ENCODE measurements at places on chromosomes 3 and 15. TPM values are rescaled to one million over a fixed set of nuclear protein-coding genes. Genes with fewer than 3 reads are reported as not detected.

DNA sequence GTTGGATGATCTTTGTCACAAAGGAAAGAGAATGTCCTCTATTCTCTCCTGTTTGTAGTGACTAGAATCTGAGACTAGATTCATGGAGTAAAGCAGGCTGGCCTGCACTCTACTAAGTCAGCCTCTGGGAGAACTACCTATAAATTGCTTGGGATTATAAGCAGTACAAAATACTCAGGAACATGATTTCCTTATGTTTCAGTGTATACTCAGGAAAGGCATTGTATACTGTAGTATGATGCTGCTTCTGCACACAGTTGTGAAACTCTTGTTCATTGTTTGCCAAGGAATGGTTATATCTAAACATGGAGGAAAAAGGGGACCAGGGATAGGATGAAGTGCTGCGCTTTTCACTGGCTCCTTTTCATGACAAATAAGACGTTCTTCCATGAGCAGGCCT is 49.2 kb downstream of the OXSR1 start:
- no peak for DNase-seq

DNA sequence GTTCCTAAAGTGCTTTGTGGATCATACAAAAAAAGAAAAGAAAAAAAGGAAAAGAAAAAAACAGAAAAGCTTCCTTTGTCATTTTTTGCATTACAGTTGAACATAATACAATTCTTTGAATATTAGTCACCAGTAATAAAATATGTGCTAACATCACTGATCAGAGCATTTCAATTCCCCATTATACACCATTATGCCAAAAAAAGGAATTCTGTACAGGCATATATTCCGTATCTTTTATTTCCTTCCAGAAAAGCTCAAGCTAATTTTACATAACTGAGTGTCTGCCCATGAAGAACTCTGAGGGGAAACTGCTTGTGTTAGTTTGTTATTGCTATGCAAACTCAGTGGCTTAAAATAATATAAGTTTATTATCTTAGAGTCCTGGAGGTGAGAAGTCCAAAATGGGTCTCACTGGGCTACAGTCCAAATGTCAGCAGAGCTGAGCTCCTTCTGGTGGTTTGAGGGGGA is 377.9 kb downstream of the GAP43 start:
- DNase-seq: no peak

- no peak for DNase-seq
Observed at GRCh38 chr3:138867996-138868395, 33.3 kb upstream of the PIK3CB start.

DNA sequence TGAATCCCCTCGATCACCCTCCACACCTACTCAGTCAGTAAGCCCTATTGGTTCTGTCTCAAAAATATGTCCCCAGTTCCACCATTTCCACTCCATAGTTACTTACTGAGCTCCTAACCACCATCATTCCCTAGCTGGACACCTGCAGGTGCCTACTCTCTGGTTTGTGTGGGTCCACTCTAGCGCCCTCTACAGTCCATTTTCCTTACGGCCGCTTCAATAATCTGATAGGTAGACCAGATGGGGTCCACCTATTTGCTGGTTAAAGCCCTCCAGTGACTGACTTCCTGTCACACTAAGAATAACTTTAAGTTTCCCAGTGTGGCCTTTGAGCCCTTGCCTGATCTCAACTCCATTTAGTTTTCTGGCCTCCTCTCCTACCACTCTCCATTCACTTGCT is 5.0 kb downstream of the GXYLT2 start:
- peak; percentile 86 for DNase-seq

DNA sequence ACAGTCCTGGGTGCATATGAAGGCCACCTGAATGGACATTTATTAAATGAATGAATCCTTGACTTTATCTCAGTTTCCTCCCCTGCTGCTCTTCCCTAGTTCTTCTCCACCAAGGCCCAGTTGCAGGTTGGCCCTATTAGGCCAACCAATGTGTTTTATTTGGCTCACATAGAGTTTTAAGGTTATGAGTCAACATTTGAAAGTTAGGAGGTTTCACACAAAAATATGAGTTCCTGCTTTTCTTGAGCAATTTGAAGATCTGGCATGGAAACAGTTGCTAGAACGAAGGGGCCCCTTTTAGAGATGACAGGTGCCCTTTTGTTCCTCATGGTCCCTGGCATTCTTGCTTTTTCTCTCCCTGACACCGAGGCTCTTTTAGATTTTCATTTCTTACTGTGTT is 83.0 kb upstream of the PDZRN3 start:
- DNase-seq: no peak

DNA sequence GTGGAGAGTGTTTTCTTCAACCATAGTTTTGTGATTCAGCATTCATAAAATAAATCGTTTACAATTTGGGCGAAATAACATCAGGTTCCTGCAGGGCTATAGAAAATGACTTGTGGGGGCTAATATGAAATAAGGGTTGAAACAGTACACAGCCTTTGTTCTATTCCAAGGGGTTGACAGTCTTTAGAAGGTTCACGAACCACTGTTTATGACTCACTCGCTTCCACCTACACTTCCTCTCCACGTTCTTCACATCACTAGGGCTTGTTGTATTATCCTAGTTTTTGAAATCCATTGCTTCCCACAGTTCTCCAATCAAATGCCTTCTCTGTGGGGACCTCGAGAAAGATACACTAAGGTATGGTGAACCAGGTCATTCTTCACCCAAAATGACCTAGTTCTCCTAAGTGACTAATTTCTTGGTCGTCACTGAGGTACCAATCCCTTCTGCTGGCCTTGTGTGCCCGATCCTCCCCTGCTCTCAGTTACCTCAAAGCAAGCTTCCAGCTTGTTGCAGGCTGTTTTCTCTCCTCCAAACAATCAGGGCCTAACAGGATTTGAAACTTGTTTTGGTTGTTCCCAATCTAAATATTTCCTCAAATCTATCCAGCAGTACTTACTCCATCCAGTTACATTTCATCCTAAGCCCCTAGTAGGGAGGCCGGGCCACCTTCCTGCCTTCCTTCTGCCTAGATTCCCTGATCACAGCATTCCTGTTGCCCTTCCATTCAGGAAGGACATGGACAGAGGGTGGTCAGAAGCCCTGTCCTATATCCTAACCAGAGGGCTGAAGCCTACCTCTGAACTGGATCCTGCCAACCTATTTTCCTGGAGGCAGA is 23.1 kb upstream of the TBL1XR1 start:
- DNase-seq: no peak

Gene SCAANT1
- total RNA-seq: not detected

Measured in H7 (cell line).